CD4-positive, alpha-beta memory T cell (primary cell): ENCODE measurements at places on chromosomes 6 and 20.

- peak; percentile 66 for DNase-seq
Measured at GRCh38 chr6:134529921-134530320, 212.0 kb upstream of the SGK1 start.

DNA sequence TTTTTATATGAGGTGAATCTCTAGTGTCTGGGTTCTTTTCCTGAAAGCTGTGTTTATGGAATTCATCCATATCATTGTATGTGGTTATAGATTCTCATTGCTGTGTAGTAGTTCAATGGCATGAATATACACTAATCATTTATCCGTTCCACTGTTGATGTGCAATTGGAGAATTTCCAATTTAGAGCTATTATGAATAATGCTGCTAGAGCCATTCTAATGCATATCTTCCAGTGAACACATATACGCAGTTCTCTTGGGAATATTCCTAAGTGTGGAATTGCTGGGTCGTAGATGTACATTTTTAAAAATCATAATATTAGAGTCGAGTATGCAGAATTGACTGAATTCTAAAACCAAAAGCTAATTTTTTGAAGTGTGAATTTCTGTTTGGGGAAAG, 327.5 kb upstream of the JAG1 start:
- no peak for DNase-seq

- DNase-seq = peak; percentile 10
Measured at GRCh38 chr20:10453241-10453640, 18.1 kb downstream of the SLX4IP start.

- DNase-seq = no peak
Measured at GRCh38 chr20:38579219-38579910, 1.6 kb upstream of the ADIG start.

- peak; percentile 18 for DNase-seq
Measured at GRCh38 chr6:107115695-107116327, 496 bp upstream of the BEND3 start.

- peak; percentile 72 for DNase-seq
Measured at GRCh38 chr6:129671442-129672340, 38.3 kb downstream of the ARHGAP18 start.

- no peak for DNase-seq
Measured at GRCh38 chr6:34067814-34068213, 78.1 kb downstream of the GRM4 start.

GRCh38 chr20:22583773-22584521, 425 bp downstream of the FOXA2 start:
- DNase-seq = no peak

DNA sequence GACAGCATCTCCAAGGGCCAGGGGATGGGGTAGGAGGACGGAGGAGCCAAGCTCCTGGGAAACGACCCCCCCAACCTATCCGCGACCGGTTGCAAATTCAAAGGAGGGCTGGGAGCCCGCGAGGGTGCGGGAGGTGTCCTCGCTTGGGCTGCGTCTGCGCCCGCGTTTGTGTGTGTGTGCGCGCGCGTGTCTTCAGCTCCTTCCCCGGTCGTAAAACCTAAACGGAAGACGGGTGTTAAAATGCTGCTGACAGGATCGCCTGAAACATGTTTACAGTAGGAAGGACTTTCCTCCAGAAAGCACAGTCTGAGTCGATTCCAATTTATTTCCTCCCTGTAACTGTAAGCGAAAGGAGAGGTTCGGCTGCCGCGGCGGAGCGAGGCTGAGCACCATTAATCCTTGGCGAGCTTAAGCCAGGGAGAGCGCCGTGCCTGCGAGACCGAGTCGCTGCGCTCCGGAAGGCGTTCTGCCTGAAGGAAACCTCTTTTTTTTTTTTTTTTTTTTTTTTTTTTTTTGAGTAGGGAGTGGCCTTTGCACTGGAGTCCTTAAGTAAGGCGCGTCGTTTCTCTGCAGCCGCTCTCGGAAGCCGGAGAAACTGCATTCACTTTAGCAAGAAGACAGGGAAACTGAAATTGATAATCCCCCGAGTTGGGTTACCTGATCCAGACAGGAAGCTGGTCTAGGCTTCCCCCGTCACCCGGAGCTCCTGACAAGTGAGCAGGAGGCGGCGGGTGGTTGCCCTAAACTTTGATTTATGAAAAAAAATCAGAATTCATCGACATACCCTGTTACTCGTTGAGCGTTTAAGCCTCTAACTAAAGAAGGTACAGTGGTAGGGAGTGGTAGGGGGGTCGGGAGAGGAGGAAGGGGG, 4.8 kb upstream of the SOX4 start:
- peak; percentile 20 for DNase-seq

GRCh38 chr6:132643547-132643946, 15.4 kb downstream of the TAAR1 start:
- DNase-seq = no peak

- DNase-seq = no peak
Measured at GRCh38 chr6:53735896-53736295, 58.9 kb upstream of the LRRC1 start.

GRCh38 chr20:60463798-60464197, 505.6 kb downstream of the CDH26 start:
- DNase-seq = no peak

DNA sequence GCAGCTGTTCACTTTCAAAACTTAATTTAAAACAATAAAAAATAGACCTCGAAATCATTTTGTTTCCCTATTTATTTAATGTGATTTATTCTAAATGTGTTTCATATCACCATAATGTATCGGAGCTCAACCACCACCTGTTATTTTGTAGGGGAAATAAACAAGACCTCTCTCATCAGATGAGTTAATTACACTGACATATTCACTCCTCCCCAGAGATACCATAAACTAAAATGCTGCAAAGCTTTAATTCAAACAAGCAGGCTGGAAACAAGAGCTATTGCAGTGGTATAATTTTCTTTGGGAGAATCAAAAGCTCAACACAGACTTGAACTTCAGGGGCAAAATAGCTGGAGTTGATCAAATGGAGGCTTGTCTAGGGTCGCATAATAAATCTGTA, 303.5 kb upstream of the TSHZ2 start:
- DNase-seq = no peak

- no peak for DNase-seq
Measured at GRCh38 chr6:157770946-157771345, 52.1 kb upstream of the SNX9 start.

DNA sequence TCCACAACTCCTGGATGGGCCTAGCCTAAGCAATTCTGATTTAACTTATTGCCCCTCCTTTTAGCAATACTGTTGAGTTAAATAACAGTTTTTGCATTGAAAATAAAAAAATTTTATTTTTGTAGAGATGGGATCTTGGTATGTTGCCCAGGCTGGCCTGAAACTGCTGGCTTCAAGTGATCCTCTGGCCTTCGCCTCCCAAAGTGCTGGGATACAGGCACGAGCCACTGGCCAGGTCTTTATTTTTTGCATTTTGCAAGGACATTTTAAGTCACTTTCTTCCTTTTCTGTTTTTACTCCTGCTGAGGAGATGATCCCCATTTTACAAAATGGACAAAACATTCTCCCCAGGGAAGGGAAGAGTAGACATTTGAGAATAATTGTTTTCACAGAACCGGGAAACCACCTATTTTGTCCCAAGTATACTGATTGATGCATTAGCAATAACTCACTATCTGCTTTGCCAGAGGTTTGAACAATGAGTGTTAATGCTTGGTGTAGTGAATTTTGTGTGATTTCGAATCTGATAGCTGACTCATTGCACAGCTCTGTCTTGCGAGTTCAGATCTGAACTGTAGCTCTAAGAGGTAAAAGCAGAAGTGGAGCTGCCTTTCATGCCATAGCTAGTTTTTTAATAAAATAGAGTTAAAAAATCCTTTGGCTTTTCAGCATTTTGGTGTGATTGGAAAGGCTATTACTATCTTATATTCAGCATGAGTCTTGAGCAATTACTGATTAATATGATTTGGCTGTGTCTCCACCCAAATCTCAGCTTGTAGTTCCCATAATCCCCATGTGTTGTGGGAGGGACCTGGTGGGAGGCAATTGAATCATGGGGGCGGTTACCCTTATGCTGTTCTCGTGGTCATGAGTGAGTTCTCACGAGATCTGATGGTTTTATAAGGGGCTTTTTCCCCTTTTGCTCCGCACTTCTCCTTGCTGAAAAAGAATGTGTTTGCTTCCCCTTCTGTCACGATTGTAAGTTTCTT, 20.9 kb downstream of the IGF2R start:
- no peak for DNase-seq
